ENCODE measurements at places on chromosomes 2 and 18.

DNA sequence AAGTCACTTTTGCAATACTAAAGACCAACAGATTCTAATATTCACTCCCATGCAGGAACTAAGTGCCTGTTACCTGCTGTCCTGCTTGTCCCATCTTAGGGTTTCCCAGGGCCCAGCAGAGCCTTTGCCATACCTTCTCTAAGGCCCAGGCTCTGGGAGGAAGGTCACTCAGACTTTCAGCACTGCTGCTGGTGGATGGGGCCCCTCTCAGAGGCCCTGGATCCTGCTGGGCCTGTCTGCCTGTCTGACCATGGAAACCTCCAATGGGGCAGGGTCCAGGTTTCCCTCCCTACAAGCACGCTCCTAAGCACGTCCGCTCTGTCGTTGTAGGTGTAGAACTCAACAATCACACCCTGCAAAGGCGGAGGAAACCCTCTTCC, 75.1 kb downstream of the RRM2 start:
- DNase-seq = no peak

- no peak for DNase-seq
Observed at GRCh38 chr2:223283771-223284170, 231.8 kb downstream of the KCNE4 start.

GRCh38 chr18:275486-275885, 7.6 kb upstream of the THOC1 start:
- DNase-seq = no peak

DNA sequence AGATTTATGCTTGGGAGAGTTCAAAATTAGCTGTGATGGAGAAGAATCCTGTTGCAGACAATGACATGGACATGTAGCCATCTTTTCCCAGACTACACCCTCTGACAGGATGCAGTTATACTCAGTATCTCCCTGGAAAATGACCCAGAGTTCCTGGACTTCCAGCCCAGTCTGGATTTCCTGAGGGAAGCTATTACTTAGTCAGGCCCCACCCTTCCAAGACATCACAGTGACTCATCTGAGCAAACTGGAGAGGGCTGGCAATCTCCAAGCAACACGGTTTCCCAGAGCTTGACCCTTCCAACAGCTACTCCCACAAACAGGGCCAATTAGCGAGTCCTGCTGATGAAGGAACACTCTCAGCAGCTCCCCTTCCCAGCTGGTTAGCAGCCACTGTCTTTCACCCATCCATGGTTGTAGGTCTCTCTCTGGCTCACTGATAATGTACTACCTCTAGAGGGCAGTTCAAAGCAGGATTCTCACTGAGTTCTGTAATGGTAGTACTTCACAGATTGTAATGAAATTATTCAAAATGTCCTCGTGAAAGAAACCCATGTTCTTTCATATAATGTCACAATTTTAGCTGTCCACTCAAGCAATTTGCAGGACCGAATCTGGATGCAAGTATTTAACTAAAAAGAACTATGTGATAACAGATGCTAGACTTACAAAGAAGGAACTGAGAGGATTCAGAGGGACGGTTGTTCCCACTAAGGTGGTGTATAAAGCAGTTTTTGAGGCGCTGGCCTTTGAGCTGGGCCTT, 110.2 kb downstream of the MDH1 start:
- DNase-seq = peak; percentile 41

- DNase-seq = no peak
Observed at GRCh38 chr2:241263061-241263460, 52.4 kb downstream of the HDLBP start.

DNA sequence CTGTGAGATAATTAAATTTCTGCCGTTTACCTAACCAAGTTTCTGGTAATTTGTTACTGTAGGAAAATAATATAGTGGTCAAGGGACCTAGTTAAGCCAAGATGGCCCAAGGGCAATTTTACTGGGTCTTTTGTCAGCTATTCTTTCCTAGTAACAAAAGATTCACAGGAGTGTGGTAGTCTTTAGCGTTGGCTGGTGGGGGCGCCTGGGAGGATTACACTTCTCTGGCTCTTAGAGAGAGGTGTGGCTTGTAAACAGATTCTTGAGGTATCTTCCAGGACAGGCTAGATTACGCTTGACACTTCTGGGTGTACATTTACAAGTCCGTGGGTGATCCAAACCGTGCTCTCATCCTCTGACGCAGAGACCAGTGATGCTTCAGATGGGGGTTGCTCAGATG, 3.3 kb upstream of the ACOXL start:
- DNase-seq = no peak

DNA sequence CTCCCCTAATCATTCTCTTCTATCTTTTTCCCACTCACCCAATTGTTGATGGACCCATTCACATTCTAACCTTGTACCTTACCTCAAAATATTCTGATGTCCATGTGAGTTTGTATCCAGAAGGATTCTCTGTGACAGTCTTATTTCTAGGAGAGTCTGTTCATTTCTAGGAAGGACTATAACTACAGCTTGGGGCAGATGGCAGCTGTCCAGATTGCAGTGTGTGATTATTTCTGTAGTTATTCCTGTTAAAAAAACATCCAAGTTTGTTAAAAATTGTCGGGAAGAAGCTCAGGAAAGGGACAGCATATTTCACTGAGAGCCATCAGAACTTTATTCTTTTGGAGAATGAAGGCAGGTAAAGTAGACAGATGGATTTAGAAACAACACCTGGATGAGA, 142.6 kb downstream of the RAPGEF4 start:
- no peak for DNase-seq

DNA sequence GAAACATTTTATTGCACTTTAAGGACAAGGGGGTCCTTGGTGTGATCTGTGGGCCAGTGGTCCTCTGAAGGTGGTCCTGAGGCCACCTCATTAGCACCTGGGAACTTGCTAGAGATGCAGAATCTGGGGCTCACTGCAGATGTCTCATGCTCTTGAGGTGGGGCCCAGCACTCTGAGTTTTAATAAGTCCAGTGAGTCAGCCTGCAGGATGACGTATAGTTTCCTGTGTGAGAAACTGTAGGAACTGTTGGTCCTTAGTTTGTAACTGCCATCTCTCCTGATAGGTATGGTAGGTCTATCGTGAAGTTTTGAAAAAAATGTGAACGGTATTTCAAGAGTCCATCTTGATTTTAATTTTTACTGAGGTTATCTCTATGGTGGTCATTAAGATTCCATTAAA, 2.8 kb downstream of the TRPM8 start:
- no peak for DNase-seq

DNA sequence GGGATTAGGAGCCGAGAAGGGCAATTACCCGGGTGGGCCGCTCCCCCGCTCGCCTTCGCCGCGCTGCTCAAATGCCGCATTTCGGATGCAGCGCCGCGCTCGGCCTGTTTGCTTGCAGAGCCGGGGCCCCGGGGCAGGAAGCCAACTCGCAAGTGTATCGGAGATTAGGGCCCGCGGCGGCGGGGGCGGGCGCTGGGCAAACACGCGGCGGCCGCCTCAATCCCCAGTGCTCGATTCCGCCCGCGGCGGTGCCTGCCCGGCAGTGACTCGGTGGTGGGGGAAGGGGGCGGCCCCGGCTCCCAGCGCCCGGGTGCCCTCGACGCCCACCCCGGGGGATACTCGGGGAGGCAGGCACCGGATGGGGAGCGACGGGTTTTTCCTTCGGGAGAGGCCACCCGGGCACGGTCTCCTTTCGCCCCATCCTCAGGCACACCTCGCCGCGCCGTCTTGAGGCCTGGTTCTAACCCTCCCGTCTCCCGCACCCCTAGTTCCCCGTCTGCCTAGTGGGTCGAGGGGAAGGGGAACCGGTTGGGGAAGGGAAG, 26.6 kb upstream of the NOTO start:
- peak; percentile 63 for DNase-seq

DNA sequence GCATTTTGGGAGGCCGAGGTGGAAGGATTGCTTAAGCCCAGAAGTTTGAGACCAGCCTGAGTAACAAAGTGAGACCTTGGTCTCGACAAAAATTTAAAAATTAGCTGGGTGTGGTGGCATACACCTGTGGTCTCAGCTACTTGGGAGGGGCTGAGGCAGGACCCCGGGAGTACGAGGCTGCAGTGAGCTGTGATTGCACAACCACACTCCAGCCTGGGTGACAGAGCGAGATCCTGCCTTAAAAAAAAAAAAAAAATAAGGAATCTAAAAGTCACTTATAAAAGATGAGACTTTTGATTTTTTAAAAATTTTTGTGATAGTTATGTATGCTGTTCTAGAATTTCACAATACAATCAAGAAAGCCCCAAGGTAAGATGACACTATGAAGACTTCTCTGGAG, 33.1 kb downstream of the ID2 start:
- no peak for DNase-seq

GRCh38 chr2:135586148-135586547, 54.9 kb downstream of the R3HDM1 start:
- no peak for DNase-seq

GRCh38 chr18:76389716-76390115, 105.3 kb downstream of the ZNF516 start:
- DNase-seq = no peak

DNA sequence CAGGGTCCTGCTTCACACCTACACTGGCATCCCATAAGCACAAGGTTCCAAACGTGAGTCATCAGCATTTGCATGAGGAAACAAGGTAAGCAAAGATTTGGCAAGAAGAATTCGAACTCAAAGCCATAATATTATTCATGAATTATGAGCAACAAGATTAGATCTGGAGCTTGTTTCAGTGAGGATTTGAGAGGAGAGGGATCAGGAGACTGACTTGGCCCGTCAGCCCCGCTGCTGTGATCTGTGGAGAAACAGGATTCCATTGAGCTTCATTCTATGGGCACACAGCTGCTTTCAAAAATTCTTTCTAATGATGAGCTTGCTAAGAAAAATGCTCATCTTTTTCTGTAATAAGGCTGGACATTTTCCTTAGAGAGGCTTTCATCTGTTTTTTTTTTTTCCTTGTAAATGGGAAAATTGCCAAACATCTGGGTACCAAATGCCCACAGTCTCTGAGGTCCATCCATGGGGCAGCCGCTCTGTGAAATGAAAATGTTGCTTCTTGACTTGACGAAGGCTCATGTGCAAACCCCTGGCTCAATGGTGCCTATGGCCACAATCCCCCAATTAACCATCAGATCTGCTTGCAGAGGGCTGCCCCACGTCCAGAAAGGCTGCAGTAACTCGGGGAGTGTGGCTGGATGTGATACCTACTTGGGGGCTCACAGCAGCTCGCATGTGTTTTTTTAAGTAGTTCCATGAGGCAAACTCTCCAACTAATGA, 179.3 kb downstream of the TMEM18 start:
- DNase-seq = no peak

GRCh38 chr2:109128048-109128615, 873 bp upstream of the SH3RF3 start:
- DNase-seq = peak; percentile 73

GRCh38 chr2:215973954-215974699, 39.2 kb downstream of the MREG start:
- no peak for DNase-seq

GRCh38 chr2:38281095-38281742, 95.9 kb downstream of the ATL2 start:
- DNase-seq = no peak

- peak; percentile 49 for DNase-seq
Observed at GRCh38 chr18:63505566-63506335, 29.0 kb downstream of the SERPINB5 start.

DNA sequence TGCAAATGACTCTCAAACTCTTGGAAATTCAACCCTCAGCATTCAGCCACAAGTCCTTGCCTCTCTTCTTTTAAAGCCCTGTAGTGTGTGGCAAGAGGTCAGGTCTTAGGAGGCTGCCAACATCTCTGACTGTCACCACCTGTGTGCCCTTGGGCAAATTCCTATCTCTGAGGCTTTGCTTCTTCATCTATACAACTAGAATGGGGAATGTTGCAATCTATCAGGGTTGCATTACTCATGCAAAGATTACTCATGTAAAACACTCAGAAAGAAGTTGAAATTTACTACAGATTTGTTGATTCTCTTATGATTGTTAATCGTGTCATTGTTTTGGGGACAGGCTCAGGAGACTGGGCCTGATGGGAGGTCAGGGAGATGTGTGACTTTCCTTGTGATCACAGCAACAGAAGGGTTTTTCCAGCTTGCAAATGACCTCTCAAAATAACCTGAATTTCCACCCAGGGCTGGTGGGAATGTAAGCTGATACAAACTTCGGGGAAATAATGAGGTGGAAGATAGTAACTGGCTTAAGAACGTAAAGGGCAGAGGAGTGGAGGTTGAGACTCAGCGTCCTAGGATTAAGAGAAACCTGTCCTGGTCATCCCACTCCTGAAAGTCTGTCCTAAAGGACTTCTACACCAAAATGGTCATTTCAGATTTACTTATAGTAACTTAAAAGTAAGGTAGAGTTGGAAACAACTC, 32.1 kb upstream of the SIGLEC15 start:
- no peak for DNase-seq

DNA sequence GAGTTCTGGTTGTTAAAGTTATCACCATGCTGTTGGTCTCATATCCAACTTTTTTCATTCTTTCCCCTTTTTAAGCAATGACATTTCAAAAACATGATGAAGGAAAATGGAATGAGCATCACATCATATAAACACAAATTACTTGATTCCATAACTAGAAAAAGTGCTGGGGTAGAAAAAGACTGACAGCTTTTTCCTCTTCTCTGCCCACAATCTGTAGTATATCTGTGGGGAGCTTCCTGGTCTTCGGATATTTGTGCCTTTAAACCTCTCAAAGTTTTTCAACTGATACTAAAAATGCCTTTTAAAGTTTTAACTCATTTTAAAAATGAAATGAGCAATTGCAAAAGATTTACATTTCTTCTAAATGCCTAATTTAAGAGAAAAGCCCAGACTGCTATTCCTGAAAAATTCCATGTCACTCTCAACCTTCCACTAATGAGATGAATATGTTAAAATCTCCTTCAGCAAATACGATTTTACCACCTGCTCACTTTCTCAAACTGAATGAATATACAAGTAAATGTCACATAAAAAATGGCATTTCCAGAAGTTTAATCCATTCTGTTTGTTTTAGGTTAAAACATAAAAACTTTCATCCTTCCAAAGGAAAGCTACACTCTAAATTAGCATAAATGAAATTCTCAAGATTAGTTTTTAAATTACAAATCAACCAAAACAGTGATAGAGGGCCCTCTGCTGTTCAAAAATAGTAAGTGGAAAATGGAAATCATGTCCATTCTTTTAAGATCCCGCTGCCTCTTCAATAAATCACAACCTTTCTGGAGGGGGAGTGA, 2.1 kb downstream of the DNAH7 start:
- DNase-seq = peak; percentile 40

DNA sequence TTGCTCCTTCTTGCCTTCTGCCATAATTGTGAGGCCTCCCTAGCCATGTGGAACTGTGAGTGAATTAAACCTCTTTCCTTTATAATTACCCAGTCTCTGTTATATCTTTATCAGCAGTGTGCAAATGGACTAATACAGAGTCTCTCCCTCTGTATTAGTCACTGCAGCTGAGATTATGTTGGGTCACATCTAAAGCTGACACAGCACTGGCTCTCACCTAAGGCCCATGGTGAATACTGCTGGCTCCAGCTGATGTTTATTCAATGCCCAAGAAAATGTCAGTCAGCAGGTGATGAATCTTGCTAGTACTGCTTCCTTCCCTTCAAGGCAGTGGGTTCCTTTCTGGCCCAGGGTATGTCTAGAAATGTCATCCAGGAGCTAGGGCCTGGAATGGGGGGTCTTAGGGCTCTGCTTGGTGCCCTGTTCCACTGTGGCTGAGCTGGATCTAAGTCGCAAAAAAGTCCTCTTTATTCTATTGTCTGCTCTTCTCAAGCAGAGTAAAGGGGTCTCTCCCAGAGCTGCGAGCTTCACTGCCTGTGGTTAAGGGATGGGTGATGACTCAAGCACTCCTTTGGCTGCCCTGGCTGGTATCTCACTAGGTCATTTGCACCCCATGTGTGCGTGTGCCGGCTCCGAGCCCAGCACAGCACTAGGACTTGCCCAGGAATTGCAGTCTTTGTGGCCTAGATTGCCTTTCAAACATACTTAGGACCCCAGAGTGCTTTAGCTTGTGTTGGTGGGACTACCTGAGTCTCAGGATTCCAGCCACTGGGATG, 29.9 kb downstream of the PPP1R1C start:
- no peak for DNase-seq

- peak; percentile 89 for DNase-seq
Observed at GRCh38 chr2:241950413-241951315, 81.1 kb downstream of the RTP5 start.

Measured in GM10248 (cell line).